NCI-H146 (cell line): ENCODE measurements at places on chromosomes 2 and 18.

DNA sequence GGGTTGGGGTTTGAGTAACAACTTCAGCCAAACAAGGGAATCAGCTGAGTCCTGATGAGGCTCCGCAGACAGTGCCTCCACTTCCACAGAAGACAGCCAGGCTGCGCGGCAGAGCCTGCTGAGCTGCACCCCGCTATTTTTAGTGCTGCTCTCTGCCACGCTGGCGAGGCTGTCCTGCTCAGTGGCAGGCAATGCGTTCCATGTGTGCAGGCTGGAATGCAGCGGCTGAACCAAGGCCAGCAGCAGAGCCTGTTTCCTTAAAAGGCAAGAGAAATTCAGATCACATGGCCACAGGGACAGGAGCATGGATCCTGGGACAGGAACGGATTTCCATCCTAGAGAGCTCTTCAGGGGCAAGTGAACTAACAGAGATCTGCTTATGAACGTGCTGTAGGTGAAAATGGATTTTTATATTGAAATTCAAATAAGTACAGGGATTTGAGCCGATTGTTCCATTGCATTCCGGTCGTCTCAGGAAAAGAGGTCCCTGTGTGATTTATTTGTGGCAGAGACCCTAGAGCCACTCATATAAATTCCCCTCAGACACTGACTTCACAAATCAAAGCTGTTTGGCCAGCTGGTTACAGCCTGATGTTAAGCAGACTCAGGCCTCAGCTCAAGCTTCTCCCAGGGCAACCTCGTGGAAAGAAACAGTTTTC lies 98.7 kb downstream of the COL6A3 start:
- DNase-seq = no peak

- no peak for DNase-seq
Measured at GRCh38 chr2:10566018-10566417, 117.9 kb upstream of the ODC1 start.

DNA sequence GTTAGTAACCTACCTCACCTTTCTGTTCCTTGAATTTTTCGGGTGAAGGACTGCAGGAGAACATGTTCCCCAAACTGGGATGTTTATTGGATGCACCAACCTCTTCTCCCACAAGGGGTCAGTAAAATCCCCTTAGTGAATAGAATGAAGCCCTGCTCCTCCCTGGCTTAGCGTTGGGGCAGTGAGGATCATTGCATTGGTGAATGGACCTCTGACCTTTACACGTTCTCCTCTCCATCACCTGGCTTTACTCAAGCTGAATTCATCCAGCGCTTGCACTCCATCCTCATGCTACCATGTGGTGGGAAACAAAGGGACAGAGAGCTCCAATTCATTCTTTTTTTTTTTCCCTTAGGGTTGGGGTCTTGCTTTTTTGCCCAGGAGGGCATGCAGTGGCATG lies 157.2 kb downstream of the MIB1 start:
- peak; percentile 86 for DNase-seq

DNA sequence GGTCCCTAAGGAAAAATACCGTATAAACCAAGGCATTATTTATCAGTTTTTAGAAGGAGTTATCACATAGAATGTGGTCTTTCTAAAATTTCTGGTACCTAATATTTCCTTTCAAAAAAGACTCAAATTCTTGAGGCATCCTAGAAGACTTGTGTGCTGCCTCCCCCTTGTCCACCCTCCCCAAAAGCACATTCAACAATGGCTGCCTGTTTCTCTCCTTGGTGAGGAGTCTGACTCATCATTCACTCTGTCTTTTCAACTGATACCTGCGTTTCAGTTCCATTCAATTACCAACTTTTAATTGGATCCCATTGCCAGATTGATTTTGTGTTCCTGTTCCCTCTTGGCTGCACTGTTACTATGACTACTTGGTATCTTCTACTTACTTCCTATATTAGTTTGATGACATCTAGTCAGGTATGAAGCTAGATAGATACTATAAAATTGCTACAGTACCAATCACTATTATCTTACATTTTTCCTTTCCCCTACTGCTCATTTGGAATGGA lies 72.9 kb downstream of the XRCC5 start:
- no peak for DNase-seq

- no peak for DNase-seq
Measured at GRCh38 chr2:232432598-232433184, 23.3 kb upstream of the ALPI start.

DNA sequence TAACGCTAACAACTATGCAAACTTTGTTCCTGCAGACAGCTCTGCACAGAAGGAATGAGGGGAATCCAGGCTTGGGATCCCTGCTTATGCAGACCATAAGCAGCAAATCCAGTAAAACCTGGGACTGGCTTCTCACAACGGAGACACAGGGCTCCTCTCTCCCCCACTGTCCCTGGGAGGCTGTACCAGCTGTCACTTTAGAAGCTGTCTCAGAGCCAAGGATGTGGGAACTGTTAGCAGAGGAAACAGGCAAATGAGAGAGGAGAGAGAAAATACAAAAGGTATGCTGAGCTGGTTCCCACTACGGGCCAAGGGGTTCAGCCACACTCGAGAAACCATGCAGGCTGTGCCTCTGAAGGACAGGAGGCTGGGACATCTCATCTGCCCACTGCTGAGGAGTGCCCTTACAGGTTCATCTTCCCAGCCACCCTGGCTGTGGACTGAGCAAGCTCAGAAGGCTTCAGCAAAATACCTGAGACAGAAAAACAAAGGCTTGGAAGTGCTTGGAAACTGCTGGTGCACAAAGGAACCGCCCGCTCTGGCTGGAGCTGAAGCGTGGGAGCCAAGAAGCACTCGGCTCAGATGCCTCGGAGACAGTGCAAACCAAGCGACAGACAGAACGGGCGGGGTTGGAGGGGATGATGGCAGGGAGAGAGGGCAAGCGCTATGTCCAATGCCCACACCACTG lies 72.5 kb downstream of the FAM210A start:
- no peak for DNase-seq

DNA sequence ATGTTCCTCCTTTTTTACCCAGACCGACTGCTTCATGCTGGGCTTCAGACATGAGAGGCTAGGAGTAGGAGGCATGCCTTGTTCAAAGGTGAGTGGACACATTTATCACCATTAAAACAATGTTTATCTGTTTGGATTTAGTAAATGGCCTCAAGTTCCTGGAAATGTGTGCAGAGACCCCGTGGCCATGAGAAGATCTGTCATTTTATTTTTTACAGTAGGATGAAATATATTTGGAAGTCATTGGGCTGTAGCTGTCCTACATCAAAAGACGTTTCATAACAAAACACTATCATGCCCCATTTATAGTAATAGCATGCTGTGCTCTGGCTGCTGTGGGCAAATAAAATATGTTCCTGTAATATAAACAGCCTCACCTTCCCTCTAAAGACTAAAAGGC lies 403.9 kb upstream of the TNP1 start:
- no peak for DNase-seq

DNA sequence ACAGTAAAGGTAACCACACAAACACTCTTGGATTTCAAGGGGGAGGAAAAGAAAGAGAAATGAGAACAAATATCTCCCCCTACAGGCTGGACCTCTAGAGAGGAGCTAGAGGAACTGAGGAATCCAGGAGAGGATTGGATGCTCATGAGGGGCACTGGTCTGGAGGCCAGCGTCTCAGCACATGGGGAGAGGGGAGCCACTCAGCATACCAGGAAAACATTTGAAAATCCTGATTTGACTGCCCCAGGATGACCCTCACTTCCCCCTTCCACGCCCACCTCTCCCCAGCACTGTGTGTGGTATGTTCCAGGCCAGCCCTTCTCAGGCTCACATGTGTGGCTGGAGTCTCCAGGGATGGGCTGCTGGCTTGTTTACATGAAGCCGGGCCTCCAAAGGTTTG lies 396.8 kb upstream of the ID2 start:
- DNase-seq = no peak

DNA sequence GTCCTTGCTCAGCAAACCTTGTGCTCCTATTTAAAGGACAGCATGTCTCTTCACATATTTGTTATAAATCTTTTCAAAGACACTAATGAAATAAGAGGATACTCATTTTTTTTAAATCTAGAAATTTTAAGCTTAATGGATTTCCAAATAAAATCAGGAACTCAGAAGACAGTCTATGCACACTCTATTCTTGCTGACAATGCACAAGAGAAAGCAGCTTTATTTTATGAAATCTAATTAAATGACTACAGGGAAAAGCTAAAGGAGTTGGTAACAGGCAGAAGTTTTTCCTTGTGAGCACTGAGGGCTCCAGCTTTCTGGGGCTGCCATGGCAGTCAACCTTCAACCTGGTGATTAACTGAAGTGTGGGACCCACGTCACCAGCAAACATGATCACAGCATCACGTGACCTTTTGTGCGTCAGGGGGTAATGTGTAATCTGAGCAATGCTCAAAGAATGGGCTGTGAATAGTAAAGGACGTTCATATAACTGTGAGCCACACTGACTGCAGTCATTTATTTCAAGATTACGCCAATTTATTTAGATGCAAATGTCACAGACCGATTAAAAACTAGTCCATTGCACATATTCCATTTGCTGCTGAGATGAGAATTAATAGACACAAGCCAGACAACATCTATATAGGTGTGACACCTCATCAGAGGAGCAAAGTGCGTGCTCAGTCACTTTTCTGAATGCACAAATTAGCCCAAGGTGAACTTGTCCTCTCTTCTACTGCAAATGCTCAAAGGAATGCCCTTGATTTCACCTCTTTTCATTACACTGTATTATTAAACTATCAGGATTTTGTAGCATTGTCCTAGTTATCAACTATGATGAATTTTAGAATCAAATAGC lies 11.6 kb upstream of the DNER start:
- peak; percentile 23 for DNase-seq

DNA sequence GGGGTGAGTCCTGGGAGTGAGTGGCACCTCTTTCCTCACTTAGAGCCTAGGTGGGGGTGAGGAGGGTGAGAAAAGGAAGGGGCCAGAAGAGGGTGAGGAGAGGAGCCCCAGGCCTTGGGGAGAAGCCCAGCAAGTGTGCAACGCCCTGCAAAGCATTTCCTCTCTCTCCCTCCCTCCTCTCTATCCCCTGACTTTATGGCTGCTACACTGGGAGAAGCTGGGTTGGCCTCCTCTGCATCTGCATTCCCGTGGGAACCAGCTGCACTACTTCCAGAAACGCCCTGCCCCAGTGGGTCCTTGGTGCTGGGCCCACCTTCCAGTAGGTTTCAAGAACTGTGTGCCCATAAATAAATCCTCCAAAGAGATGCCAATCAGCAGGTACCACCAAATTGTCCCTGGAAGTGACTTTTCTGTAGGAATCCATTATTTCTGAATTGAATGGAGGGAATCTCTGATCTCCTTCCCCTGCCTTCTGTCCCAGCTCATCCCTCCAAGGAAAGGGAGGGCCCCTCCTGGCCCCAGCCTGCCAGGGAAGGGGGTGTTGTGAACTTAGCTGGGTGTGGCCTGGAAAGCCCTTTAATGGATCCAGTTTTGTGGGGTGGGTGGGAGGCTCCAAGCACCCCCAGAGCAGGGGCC lies 95.7 kb upstream of the BOD1L2 start:
- DNase-seq = no peak
